ENCODE measurements at places on chromosomes 16 and 17.

DNA sequence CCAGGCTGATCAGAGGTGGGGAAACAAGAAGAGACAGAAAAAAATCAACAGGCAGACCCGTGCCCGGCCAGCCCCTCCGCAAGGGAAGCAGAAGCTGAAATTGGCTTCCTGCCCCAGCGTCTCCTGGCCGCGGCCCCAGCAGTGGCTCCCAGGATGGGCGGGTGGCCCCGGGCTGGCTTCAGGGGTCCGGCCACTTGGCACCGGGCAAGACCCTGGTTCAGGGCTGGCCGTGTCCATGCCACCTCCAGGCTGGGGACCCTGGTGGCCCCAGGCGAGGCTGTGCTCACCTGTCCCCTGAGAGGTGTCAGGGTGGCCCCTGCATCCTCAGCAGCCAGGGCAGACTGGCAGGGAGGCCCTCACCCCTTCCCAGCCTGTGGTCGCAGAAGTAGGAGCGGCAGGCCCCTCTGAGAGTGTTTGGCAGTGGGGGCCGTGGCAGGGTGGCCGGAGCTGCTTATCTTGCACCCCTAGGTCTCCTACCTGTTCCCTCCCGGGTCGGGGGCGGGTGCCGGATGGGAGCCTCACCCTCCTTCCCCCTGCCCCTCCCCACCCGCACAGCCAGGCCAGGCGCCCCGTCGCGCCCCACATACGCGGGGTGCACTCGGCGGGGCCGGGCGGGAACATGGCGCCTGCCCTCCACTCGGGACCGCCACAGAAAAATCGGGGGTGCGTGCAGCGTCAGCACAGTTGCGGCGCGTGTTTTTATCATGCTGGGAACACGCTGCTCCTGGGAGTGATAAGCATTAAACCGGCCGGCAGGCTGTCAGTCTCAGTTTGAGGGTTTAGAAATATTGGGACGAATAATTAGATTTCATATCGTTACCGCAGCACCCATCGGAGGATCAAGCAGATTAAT, 46.7 kb upstream of the ZC3H18 start:
- DNase-seq, result no peak

GRCh38 chr17:27438348-27438998, 17.8 kb upstream of the KSR1 start:
- no peak for DNase-seq

DNA sequence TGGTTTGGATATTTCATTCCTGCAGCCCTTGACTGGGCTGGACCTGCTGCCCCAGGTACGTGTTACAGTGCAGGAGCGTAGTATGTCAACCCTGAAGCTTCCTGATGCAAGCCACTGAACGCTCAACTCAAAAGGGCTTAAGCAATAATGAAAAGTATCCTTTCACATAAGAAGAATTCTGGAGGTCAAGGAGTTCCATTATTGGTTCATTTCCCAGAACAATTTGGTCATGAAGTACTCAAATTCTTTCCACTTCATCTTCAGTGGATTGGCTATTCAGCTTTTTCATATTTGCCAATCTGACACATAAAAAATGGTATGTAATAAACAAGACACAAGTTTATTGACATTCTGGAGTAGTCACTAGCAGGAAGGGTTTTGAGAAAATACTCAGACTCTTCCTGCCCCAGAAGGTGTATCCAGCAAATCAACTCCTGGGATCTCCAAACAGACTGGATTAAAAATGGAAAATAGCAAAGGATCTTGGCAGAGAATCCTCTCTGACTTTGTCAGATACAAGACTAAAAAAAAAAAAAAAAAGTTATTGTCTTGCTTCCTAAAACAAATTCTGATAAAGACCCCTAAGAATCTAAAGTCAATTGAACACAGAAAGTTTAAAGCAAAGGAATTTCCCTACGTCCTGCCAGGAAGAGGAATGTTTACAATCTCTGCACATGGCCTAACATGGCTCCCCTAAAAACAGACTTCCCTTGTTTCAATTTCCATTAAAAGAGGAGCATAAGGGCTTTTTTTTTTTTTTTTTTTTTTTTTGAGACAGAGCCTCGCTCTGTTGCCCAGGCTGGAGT, 37.5 kb upstream of the WSB1 start:
- DNase-seq, result no peak

DNA sequence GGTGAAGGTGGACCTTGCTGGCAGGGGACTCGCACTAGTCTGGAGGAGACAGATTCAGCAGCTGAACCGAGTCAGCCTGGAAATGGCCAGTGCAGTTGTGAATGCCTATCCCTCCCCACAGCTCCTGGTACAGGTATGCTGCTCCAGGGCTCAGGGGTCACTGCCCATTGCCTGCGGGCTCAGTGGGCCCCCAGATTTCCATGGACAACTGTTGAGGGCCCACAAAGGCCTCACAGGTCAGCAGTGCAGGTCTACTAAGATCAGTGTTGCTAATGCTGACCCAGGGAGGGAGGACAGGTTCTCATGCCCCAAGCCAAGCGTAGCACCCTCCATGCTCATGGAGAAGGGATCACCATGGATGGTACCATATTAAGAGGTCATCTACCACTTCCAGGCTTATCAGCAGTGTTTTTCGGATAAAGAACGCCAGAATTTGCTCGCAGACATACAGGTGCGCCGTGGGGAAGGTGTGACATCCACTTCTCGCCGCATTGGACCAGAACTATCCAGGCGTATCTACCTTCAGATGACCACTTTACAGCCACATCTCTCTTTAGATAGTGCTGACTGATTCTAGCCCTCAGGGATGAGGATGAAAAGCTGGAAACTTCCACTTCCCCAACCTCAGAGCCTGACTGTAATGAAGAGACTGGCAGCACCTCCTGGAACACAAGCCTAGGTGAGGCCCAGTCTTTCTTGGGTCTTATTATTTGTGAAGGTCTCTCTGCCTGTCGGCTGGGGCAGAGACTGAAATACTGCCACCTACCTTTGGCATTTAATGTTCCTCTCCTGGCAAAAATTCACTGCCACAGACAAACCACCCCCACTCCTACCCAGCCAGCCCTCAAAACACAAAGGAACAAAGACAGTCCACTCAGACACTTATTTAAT, 7.6 kb downstream of the EME1 start:
- no peak for DNase-seq

- DNase-seq, result no peak
Measured at GRCh38 chr17:15475631-15476354, 8.4 kb upstream of the CDRT4 start.

DNA sequence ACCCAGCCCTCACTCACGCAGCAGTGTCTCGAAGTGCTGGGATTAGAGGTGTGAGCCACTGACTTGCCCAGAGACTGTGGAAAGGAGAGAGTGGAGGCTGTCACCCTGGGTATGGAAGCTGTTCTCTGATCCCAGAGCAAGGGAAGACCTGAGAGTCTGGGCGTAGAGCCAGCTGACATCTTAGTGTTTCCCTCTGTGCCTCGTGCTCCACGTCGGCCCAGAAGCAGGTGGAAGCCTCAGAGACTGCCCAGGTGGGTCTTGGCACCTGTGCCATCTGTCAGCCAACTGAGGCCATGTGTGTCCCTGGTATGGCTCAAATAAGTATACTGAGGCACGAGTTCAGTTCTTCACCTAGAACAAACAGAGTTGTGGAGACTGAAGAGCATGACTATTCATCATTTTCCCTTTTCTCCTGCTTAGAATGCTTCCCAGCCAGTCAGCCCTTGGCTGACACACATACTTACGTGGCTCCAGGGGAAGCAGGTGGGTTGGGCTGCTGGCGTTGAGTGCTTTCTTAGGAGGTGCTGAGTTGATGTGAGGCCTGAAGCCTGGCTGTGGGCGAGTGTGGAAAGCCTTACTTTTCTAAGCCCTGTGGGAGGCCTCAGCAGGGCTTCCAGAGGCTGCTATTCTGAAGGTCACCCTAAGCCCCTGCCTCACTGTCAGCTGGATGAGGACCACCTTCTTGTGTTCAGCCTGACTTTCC, 8.1 kb downstream of the CTRL start:
- DNase-seq, result no peak

All from stimulated activated naive CD8-positive, alpha-beta T cell treated with anti-CD3 and anti-CD28 coated beads, Interleukin-15, amount 100 ng/mL, for 72 hours (primary cell).